ENCODE measurements at places on chromosomes 4 and X. TPM values are rescaled to one million over a fixed set of nuclear protein-coding genes. Genes with fewer than 3 reads are reported as not detected.
A peak's percentile ranks its signal among the peaks of the same experiment; 100 is the strongest.

The EGFL6 gene
- not detected for total RNA-seq

The PDE5A gene
- 0.91 TPM for total RNA-seq

The HPGDS gene
- total RNA-seq: not detected

The FHDC1 gene
- total RNA-seq: 0.73 TPM

The VCX3A gene
- not detected for total RNA-seq

The GPR119 gene
- total RNA-seq: not detected

The ASMT gene
- not detected for total RNA-seq

The SHROOM4 gene
- not detected for total RNA-seq

The AMTN gene
- not detected for total RNA-seq

The PRSS12 gene
- 1.5 TPM for total RNA-seq

The SCML2 gene
- 1.4 TPM for total RNA-seq

The CCDC110 gene
- total RNA-seq: 2.0 TPM

The MAML3 gene
- 0.21 TPM for total RNA-seq

The TCEAL5 gene
- total RNA-seq: not detected

DNA sequence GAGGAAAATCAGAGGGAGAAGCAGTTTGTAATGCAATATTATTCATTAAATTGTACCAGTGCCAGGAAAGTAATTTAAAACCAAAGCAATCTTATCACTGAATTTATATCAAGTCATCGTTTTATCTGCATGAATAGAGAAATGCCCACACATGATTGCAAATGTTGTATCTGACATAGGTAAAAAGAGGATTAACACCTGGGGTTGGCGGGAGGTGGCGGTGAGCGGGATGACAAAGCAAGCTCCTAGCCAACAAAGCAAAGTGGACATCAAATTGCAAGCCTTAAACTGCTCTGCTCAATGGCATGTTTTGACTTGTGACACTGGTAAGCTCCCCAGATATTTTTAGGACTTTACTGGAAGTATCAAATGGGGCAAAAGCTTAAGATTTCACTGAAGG is 16.4 kb downstream of the HPGD start:
- no peak for DNase-seq

- no peak for DNase-seq
Observed at GRCh38 chr4:15757054-15757453, 21.1 kb upstream of the CD38 start.

- no peak for DNase-seq
Observed at GRCh38 chr4:74327762-74328161, 19.5 kb downstream of the EPGN start.

GRCh38 chr4:120918788-120919187 is 3.7 kb downstream of the PRDM5 start:
- no peak for DNase-seq

- no peak for DNase-seq
Observed at GRCh38 chr4:789571-790465, 36.1 kb downstream of the CPLX1 start.

DNA sequence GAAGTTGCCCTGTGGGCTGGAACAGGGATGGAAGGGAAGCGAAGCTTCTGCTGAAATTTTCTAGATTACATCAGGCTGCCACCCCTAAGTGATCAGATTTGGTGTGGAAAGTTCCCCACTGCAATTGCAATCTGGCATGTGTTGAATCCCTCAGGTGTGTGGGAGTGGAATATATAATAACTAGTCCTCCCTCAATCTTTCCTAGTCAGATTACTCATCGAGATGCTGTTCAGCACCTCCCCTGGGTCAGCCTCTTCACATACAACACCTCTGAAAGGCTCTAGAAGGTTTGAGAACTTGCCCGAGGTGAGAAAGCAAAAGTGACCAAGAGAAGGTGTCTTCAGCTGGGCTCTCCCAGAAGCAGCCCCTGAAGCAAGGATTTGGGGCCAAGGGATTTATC is 336.8 kb downstream of the BCOR start:
- DNase-seq: no peak

GRCh38 chr4:8594097-8595038 is 1.8 kb downstream of the CPZ start:
- DNase-seq: peak; percentile 90

DNA sequence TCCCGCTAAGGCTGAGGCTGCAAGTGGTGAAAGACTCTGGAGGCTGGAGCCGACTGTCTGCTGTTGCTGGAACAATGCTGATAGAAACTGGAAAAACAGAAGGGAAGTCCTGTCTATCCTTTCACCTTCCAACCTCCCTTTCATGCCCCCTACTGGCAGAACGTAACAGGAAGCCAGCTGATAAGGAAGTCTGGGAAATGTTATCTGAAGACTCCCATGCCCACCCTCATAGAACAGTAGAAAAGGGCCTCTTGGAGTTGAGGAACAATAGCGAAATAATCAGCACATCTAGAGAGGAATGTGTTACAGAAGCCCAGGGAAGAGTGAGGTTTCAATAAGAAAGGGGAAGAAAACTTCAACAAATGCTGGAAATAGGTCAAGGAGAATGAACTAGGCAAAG is 117.1 kb upstream of the DKK2 start:
- DNase-seq: peak; percentile 10

DNA sequence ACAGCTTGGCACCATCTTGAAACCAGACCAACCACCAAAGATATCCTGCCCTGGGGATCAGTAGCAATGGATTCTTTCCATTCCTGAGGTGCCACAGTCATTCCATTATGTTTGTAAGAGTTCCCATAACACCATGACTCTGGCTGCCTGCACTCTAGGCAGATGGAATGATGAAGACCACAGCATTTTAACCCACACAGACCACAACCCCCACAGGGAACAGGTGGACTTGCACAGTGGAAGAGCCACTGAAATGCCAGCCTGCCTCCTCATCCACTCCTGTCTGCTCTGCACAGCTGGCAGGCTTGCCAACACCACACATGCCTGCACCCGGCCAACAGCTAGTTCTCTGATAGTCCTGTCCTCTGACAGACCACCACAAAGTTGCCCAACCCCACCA is 2362.2 kb upstream of the AGA start:
- peak; percentile 66 for DNase-seq

DNA sequence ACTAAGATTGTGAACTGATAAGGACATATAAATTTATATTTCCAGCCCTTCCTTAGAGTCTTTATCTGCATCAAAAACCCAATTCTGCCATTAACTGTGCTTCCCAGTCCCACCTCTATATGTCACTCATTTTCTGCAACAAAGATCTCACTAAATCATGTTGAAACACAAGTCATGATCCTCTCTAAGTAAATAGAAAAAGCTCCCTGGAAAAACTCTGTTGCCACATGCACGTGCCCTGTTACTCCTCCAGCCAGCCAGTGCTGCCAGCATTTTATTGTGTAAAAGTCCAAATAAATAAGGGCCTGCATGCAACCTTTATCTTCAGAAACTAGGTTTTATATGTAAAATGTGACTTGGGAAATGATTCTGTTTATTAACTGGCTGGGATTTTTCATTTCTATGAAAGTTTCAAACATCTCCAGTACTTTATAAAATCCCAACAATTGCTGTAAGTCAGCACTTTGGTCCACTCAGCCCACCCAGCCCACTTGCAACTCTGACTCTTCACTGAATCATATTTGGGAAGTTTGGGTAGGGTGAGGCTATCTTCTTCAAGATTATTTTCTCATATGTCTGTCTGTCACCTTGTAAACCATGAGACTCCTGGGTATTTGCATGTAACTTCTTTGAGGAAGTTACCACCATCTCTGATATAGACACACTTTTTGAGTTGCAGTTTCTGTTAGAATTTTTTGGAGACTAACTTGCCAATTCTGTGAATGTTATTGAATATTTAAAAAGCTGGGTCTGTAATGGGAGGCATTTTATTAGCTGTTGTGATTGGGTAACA is 40.0 kb upstream of the SMARCA5 start:
- DNase-seq: no peak

GRCh38 chr4:189613207-189613606 is 327.5 kb upstream of the FRG1 start:
- DNase-seq: no peak

DNA sequence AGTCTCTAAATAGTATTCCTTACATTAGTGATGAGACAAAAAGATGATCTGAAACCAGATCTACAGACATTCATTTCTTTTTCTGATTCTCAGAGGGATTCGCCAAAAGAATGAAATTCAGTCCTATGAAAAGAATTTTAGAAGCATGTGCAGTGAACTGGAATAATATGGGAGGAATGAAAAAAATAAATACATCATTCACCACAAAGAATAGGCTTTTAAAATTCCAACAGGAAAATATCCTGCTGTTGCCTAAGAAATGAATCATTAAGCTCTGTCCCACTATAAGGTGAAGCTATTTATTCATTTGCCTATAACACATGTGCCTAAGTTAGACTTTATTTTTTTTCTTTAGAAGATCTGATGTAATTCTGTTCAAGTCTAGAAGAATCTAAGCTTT is 165.9 kb downstream of the IL15 start:
- DNase-seq: peak; percentile 26

DNA sequence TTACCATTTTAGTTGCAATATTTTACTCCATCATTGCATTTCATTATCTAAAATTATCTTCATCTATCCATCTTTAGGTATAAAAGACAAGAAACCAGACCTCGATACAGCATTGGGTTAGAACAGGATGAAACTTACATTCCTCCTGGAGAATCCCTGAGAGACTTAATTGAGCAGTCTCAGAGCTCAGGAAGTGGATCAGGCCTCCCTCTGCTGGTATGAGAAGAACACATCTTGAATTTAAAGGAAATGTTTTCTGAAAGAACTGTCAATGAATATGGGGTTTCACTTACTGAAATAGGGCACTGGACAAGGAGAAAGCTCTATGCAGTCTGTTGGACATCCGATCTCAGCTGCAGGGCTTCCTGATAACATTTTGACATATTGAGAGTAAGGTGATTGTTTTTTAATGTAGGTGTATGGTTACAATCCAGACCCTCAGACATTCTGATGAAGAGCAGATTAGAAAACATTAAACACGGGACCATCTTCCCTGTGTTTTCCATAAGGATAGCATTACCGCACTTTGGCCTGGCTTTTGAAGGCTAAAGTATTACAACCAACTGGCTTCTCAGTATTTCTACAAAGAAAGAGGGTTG is 367.2 kb downstream of the BMPR1B start:
- DNase-seq: peak; percentile 75

GRCh38 chr4:53917729-53918128 is 146.7 kb downstream of the CHIC2 start:
- no peak for DNase-seq

DNA sequence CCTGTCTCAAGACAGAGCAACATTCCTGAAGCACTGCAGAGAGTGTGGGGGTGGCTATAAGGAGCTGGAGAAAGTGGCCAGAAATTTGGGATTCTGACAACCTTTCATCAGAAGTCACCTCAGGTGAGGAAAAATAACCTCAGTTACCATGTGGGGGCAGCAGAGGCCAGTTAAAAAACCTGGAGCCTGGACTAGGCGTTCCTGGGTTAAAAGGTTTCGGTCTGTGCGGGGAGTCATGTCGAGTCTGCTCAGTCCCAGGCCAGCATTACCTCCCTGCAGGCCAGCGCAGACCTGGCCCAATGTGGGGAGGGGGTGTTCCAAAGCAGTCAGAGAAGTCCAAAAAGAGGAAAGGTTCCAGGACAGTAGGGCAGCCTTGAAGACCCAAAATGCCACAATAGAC is 10.9 kb upstream of the NALF2 start:
- no peak for DNase-seq

GRCh38 chr4:144463896-144464295 is 182.1 kb upstream of the HHIP start:
- DNase-seq: peak; percentile 3

- peak; percentile 16 for DNase-seq
Observed at GRCh38 chr4:145177906-145178538, 2.4 kb downstream of the OTUD4 start.

- no peak for DNase-seq
Observed at GRCh38 chr4:2688697-2689096, 67.4 kb downstream of the TNIP2 start.

DNA sequence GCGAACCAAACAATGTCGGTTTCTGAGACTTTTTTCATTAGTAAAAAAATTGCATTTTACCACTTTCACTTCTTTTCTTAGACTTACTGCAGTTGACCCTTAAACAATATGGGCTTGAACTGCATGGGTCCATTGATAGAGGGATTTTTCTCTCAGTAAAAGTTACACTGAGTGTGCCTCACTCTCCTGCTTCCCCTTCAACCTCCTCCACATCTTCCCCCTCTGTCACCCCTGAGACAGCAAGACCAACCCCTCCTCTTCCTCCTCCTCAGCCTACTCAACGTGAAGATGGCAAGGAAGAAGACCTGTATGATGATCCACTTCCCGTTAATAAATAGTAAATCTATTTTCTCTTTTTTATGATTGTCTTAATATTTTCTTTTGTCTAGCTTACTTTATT is 43.4 kb downstream of the TEC start:
- no peak for DNase-seq

DNA sequence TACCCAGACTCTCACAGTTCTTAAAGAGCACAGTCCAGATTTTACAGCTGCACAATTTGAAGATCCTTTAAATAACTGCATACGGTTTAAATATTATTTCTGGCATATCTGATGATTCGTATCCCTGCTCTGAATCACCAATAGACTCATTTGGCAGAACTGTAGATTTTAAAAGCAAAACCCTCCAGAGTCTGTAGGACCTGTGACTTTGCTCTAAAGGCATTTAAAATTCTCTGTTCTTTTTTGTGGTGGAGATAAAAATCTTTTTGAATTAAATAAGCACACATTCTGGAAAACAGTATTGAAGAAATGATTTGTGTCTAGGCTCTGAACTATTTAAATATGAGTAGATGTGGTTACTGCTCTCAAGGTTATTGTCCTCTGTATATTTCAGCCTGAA is 246.2 kb upstream of the PITX2 start:
- DNase-seq: no peak

GRCh38 chr4:15479089-15479912 is 9.6 kb downstream of the CC2D2A start:
- DNase-seq: peak; percentile 90
